ENCODE measurements at places on chromosomes 11 and 22.

DNA sequence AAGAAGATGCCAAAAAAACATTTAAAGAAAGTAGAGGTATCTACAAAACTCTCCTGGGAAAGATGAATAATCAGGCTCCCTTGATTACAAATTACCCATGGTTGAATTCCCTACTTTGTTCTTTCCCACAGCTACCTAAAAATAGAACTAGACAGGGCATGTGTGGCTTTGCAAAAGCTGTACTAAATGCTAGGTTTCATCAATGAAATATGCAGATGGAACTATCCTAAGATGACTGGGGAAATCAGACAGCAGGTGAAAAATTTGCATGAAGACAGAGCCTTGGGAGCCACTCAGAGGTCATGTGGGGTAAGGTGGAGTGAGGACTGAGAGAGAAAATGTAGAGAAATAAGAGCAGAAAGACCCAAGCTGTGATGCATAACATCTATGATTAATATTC lies 14.7 kb downstream of the LAYN start:
- no peak for DNase-seq

GRCh38 chr11:9265211-9266131 lies at the start of gene DENND5A:
TSS of gene DENND5A (minus strand) at chr11:9265350. CDS start at chr11:9265069, 281 bp downstream.
- DNase-seq = peak; percentile 52

DNA sequence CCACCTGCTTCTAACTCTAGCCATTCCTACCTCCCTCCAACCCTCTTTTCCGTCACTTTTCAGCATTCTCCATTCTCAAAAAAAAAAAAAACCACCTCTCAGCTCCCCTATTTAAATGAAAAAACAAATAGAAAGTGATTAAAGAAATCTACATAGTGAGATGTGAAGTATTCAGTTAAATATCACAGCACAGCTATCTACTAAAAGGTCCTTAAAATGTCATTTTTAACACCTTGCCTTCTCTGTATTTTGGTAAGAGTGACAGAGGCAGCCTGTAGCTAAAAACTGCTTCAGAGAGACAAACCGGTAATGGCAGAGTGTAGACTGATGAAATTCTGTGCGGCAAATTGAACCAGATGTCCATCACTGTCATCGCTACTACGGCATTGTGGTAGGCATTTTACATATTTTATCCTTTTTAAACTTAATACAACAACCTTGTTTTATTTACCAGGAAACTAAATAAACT lies 346 bp upstream of the ALG9 start:
- no peak for DNase-seq

DNA sequence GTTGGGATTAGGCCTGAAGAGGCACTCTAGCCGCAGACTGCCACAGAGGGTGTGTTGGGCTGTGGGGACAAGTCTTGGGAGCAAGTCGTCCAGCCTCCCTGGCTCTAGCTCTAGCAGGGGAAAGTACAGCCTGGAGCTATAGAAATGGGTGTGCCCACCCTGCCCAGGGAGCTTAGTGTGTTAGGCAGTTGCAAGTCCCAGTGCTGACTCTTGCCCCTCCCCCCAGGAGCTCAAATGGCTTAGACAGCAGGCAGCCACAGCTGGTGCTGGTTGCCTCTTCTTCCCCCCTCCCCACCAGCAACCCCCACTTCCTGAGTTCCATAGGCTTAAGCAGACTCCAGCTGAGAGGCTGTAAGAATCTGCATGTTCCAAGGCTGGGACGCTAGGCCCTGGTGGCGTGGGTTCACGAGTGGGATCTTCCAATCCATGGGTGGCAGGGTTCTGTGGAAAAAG lies 61.2 kb downstream of the GUCY1A2 start:
- no peak for DNase-seq

GRCh38 chr11:818396-819128 lies at the start of gene PNPLA2:
TSS of gene PNPLA2 (plus strand) at chr11:818914. CDS start at chr11:819719, 805 bp downstream.
- DNase-seq = no peak

DNA sequence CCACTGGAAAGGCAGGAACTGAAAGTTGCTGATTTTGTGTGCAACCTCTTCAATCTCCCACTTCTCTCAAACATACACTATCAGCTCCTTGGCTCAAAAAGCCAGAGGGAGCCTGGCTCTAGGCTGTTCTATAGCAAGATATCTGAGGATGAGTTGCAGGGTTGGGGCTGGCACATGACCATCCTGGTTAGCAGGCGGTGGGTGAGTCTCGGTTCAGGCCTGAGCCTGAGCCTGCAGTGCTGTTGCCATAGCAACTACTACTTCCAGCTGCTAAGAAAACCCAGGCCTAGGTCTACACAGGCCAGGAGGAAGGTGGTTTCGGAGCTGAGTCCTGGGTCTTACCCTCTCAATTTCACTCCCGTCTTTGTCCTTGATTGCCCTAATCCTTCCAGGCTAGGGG lies 39.0 kb downstream of the CWC15 start:
- no peak for DNase-seq

DNA sequence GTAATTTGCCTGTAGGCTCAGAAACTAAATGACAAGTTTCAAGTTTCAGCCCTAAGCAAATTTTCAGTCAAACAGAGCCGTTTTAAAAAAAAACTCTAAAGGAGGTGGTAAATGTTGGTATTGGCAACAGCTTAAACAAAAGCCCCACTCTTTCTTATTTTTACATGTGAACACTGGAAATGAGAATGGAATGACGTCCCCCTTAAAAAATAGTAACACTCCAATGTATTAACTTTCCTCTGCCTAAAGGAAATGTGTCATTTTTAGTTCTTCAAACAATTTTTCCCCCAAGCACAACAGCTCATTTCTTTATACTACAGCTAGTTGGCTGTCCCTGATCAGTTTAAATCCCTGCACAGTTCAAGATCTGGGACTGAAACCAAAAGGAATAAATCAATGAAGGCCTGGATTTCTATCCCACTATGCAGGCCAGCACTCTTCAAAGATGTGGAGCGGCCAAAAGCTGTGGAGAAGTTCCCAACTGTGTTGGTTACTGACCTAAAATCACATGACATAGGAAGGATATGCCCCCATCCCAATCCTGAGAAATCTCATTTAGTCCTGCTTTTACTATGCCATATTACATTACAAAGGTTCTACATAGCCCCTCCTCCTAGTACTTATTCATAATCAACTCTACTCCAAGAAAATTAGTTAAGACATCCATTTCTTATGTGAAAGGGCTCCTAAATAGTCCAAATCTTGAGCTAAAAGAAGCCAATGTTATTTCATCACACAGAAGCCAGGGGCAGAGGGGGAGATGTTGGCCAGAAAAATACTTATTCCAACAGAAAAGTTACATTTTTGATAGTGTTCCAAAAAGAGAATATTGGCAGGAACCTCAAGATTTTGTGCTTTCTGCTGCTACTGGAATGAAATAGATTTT lies 95.9 kb downstream of the CADM1 start:
- no peak for DNase-seq

- DNase-seq = no peak
These were observed 358.7 kb upstream of the PDGFD start for GRCh38 chr11:104522650-104523049.

- DNase-seq = no peak
These were observed 5.1 kb downstream of the MYEOV start for GRCh38 chr11:69299023-69299461.

GRCh38 chr11:114031246-114031966 lies 28.1 kb upstream of the ZBTB16 start:
- no peak for DNase-seq

- DNase-seq = no peak
These were observed 518.3 kb downstream of the MN1 start for GRCh38 chr22:27283240-27283639.

GRCh38 chr11:70054004-70054403 lies 24.1 kb upstream of the ANO1 start:
- no peak for DNase-seq

DNA sequence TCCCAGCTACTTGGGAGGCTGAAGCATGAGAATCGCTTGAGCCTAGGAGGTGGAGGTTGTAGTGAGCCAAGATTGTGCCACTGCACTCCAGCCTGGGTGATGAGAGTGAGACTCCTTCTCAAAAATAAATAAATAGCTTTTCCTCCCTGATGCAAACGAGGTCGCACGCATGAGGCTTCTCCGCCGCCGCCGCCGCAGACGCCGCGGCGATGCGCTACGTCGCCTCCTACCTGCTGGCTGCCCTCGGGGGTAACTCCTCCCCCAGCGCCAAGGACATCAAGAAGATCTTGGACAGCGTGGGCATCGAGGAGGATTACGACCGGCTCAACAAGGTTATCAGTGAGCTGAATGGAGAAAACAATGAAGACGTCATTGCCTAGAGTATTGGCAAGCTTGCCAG lies 20.0 kb upstream of the RAB39A start:
- no peak for DNase-seq

DNA sequence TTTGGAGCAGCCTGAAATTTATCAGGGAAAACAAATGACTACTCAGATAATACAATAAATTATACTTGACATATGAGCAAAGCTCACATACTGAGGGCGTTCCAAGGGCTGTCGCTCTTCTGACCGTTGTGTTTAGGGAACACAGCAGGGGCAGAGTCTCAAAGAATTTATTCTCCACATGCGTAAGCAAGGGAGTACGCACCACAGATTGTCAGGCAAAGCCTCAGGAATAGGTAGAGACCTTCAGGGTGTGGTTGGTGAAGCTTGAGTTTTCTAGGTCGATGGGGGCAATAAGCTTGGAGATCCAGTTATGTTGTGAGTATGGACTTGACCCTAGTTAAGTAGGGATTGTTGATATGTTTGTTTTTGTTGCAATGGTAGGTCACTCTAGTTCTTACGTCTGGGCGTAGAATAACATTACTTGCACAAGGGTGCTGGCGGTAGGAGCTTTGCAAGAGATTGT lies 830 bp downstream of the ACAT1 start:
- DNase-seq = no peak

Measured in left renal cortex interstitium (tissue), 4 donors.